ENCODE measurements at places on chromosomes 3 and 15.
A peak's percentile ranks its signal among the peaks of the same experiment; 100 is the strongest.

- DNase-seq = peak; percentile 46
Measured at GRCh38 chr3:15205934-15206661, at the start of gene CAPN7. CAPN7 (plus strand) TSS chr3:15206246; CDS start chr3:15206496, 250 bp downstream.

DNA sequence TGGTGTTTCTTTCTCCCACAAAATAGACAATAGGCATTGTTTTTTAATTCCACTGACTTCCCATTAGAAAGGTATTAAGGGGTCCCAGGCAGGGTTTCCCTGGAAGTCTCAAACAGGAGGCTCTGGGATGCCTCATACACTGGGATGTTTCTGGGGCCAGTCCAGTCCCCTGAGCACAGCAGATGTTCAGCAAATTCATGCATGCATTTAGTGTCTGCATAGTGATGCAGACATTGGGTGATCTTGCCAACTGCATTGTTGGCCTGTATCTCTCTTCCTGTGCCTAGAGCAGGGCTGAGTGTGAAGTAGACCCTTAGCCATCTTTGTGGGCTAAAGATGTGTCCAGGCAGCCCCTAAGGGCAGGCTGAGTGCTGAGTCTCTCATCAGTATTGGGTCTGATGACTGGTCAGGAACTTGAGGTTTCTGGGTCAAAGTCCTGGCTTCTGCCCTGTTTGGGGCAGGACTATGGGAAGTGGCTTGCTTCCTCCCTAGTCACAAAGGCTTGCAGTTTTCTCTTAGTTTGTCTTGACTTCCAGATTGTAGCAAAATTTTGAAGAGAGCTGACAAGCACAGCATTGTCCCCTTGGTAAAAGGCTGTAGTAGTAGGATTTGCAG lies 56.5 kb downstream of the BSN start:
- no peak for DNase-seq

DNA sequence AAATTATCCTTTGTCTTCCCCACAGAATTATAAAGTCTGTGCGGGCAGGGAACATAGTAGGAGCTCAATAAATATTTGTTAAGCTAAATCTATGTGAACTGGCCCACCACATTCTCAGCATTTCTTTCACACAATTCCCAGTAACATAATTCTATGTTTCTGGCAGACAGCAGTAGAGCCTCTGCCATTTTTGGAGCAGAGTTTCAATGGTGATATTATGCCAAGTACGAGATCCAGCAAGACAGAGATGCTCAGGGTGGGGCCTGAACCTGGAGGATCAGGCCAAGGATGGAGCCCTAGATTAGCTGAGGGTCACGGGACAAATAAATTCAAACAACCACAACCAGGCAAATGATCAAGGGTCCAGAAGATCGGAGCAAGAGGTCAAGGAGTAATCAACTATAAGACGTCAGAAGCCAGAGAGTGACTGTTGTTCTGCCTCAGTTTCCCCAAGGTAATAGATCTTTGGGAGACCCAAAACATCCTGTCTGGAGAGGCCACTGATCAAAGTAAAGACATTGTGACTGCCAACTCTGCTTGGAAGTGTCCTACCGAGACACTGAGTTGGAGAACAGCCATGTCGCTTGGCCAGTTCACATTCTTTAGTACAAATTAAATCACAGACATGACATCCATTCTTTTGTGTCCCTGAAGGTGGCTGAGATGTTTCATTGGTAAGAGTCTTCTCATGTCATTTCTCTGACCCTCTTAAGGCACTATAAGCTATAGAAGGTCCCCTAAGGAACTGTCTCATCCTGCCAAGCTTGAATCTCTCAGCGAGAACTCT lies 15.4 kb downstream of the SRGAP3 start:
- DNase-seq = no peak

DNA sequence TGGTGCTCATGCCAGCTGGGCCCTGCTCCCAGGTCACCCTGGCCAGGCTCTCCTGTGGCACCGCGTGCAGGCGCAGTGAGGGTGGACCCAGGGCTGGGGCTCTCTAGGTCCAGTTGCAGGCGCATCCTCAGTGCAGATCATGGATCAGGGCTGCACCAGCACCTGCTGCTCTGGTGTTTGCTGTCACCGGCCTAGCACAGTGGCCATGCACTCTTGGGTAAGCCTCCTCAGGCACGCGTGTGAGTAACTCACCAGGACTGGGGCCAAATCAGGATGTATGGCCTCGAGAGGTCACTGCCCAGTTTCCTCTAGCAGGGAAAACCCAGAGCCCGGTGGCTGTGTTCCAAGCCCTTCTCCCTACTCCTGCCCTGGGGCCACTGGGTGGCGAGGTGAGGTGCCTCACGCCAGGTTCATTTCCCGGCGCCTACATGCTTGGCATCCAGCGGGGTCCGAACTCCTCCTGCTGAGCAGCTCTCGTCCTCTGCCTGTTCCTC lies 45.5 kb upstream of the SLC41A3 start:
- no peak for DNase-seq

GRCh38 chr3:195892105-195893043 lies 16.0 kb downstream of the TNK2 start:
- DNase-seq = no peak

GRCh38 chr15:42724276-42724675 lies 12.7 kb downstream of the CDAN1 start:
- DNase-seq = no peak

DNA sequence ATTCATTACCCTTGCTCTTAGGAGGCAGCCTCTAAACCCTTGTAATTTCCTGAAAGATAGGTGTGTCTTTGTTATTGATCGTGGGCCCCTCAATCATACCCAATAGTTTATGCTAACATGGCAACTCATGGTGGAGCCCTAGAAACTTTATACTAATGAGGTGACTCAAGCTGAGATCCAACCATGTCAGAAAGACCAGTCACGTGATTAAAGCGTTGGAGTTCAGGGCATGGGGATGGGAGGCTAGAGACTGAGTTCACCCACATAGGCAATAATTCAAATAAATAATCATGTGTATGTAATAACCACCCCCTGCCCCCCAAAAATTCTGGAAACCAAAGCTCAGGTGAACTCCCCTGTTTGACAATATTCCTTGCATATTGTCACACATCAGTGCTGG lies 99.5 kb upstream of the TUSC7 start:
- no peak for DNase-seq

DNA sequence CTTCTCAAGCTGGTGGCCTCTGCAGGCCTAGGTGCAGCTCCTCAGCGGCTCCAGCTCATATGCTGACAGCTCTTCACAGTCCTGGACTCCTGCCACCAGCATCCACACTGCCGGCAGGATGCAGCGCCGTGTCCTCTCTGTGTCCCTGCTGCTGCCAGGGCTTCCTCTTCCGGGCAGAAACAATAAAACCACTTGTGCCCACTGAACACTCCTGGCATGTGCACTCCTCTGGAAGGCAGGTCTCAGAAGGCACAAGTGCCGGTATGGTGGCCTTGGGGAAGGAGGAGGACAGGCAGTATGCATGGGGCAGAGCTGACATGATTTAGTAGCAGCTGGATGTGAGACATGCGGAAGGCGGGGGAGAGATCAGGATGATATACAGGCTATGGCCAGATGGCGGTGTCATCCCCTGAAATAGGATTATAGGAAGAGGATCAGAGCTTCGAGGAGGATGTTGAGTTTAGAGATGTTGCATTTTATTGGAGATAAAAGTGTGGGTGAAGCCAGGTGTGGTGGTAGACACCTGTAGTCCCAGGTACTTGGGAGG lies 7.5 kb upstream of the MAN2A2 start:
- DNase-seq = no peak

DNA sequence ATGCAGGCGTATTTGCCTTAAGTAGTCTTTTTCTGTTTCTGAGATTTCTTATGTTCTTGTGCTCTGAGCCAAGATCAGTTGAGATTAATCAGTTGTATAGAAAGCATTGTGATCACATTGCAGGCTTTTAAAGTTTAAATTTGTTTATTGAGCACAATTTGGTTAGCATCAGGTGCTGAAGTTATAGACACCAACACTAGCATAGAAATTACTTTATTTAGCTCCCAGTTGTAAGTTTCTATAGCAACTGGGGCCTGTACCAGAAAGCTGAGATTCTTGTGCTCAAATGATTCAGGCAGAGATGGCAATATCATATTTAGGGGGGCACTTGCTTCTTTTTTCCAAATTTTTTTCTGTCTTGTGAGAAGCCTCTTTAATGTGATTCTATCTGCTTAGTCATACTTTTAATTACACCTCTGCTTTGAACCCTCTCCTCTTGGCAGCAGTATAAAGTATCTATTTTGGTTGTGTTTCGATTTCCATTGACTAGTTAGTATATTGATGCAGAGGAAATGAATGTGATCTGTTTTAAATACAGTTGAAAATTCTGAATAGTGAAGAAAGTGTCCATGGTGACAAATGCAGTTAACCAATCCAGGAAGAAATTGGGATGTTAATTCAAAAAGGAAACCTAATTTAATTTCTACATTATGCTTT lies 241.7 kb upstream of the GBE1 start:
- DNase-seq = no peak

- DNase-seq = no peak
Measured at GRCh38 chr3:149263856-149264255, 42.2 kb upstream of the CP start.

DNA sequence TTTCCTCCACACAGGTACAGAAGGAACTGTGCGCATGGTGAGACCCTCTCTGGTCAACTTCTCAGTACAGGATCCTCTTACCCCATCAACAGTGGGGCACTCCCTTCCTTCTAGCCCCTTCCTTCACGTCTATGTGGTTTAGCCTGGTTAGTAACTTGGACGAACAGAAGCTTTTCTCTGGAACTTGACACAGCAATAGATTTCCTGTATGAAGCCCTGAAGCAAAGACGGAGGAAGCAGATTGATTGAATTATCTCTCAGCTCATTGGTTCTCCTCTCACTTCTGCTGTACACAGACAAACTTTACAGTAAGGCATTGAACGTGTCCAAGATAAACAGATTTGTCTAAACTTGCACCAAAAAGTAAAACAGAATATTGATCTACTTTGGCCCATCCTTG lies at the start of gene CD200R1:
Gene CD200R1 (minus strand): TSS at position 210 of the 400 bp plus-strand sequence. CDS start 246 bp downstream, outside the sequence.
- DNase-seq = no peak

GRCh38 chr15:38896647-38897046 lies 332.0 kb upstream of the RASGRP1 start:
- DNase-seq = no peak

DNA sequence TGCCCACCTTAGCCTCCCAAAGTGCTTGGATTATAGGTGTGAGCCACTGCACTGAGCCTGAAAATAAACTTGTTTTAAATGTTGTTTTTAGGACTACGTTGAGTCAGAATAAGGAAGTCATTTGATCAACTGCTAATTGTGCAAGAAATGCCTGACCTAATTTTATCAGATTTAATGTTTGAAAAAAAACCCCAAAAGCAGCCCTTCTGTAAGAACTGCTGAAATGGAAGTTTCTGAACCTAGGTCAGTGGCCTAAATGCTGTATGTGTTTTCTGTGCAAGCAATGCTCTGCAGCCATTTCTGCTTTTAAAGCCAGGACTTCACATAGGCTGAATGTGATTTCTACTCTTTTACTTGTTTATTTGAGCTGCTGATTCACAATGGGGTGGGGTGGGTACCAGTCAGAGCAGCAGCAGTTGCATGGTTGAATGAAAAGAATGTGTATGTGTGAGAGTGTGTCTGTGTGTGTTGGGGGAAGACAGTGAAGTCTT lies 6.6 kb downstream of the GPX1 start:
- no peak for DNase-seq

GRCh38 chr3:42578054-42578453 lies 3.7 kb downstream of the SEC22C start:
- DNase-seq = no peak

GRCh38 chr3:49611719-49612118 lies 57.4 kb downstream of the BSN start:
- DNase-seq = no peak

GRCh38 chr15:76871930-76872329 lies 33.2 kb downstream of the SCAPER start:
- DNase-seq = no peak

DNA sequence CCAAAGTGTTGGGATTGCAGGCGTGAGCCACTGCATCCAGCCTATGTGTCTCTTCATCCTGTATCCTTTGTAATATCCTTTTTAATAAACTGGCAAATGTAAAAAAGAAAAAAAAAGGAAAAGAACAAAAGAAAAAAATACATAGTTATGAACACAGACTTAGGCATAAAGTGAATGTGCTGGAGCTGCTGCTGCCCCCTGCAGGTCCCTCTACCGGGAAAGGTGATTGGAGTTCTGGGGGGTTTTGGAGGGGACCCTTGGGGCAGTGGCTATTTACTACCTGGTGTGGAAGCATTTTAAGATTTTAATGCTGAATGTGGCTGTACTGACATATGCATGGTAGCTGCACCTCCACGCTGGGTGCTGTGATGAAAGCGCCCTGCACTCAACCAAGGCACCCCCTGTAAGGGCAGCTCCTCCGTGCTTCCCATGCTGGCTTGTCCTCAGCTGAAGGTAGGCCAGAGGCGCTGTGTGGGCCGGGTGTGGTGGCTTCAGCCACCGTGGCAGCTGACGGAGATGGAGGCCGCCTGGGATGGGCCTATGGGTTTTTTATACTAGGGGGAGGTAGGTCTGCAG lies 49.9 kb downstream of the RPLP1 start:
- no peak for DNase-seq

GRCh38 chr15:86082619-86083380 lies 3.1 kb downstream of the AGBL1 start:
- DNase-seq = no peak

GRCh38 chr3:180175572-180175971 lies 138.8 kb upstream of the PEX5L start:
- DNase-seq = no peak

GRCh38 chr3:197573048-197573767 lies 17.4 kb upstream of the BDH1 start:
- DNase-seq = no peak

- DNase-seq = no peak
Measured at GRCh38 chr3:116350119-116350733, 95.1 kb downstream of the LSAMP start.

DNA sequence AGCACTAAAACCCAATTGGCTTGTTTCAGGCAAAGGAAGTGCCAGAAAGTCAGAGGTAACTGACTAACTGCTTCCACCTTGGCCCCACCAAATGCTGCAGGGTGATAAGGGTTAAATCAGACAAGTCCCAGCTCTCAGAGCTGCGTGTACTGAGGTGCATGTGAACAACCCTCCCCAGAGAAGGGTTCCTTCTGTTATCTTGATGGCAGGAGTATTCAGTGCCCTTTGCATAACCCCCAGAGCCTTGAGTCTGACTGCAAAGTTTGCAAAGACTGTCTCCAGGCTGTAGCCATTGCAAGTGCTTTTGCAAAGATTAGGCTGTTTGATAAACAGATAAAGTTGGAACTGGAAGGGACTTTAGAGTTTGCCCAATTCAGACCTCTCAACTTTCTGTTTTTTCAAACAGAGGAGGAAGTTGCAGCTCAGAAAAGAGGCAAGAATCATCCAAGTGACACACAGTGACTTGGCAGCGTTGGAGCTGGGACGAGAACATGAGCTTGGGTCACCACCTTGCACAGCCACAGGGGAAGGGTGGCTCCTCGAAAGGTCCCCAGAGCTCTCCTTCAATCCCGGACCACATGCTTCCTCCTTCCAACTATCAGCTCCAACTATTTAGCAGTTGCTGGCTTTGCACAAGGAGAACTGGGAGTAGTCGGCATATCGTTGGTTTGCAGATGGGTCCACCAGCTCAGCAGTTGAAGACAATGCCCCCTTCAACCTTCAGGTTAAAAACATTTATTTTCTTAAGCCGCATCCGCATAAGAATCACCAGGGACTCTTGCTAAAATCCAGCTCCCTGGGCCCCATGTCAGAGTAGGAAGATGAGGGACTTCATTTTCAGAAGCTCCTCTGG lies 224.8 kb upstream of the HES1 start:
- DNase-seq = no peak

- no peak for DNase-seq
Measured at GRCh38 chr3:195056506-195056905, 214.5 kb downstream of the XXYLT1 start.
